Endothelial cell of coronary artery (primary cell): ENCODE measurements at places on chromosomes 4 and X. TPM values are rescaled to one million over a fixed set of nuclear protein-coding genes. Genes with fewer than 3 reads are reported as not detected.

CTAG1A gene
- not detected in 2 replicates for total RNA-seq

NAT8L gene
- 0.09 and 0.38 TPM in 2 replicates for total RNA-seq

F8 gene
- total RNA-seq = 0.56 and 0.81 TPM in 2 replicates

CDX4 gene
- total RNA-seq = not detected in 2 replicates

S100G gene
- not detected in 2 replicates for total RNA-seq

CXCL11 gene
- total RNA-seq = 0.66 and 0.99 TPM in 2 replicates

MAGEA2B gene
- total RNA-seq = not detected in 2 replicates

ZNF81 gene
- 3.7 and 6.7 TPM in 2 replicates for total RNA-seq

TRIM2 gene
- 14.7 and 17.3 TPM in 2 replicates for total RNA-seq

SH2D1A gene
- not detected in 2 replicates for total RNA-seq

CXorf49 gene
- not detected in 2 replicates for total RNA-seq

KLHL4 gene
- 18.8 and 32.0 TPM in 2 replicates for total RNA-seq

SFRP2 gene
- total RNA-seq = not detected in 2 replicates

HPGDS gene
- total RNA-seq = not detected in 2 replicates

CTSO gene
- total RNA-seq = 3.6 and 5.7 TPM in 2 replicates

SORCS2 gene
- under 0.01 and 0.66 TPM in 2 replicates for total RNA-seq

ZFP42 gene
- total RNA-seq = 0.09 TPM in 1 of 2 replicates, not detected in the other

ANKRD50 gene
- 68.3 and 160 TPM in 2 replicates for total RNA-seq

XAGE1A gene
- not detected in 2 replicates for total RNA-seq

ABHD18 gene
- total RNA-seq = 5.1 and 5.7 TPM in 2 replicates

C4orf50 gene
- not detected in 2 replicates for total RNA-seq

HSFX1 gene
- total RNA-seq = 0.28 and 0.36 TPM in 2 replicates

IGSF1 gene
- total RNA-seq = under 0.01 and 0.09 TPM in 2 replicates

FMR1NB gene
- total RNA-seq = not detected in 2 replicates

MBNL3 gene
- total RNA-seq = 0.56 and 0.99 TPM in 2 replicates

NDP gene
- 0.19 and 1.3 TPM in 2 replicates for total RNA-seq

NAA11 gene
- total RNA-seq = not detected in 2 replicates

HTT gene
- 25.5 and 33.3 TPM in 2 replicates for total RNA-seq

HOPX gene
- 0.36 and 3.7 TPM in 2 replicates for total RNA-seq

FGG gene
- total RNA-seq = not detected in 2 replicates

MBTPS2 gene
- total RNA-seq = 3.8 and 6.9 TPM in 2 replicates
